ENCODE measurements at places on chromosomes 5 and 9. TPM values are rescaled to one million over a fixed set of nuclear protein-coding genes. Genes with fewer than 3 reads are reported as not detected.

F12 gene
- total RNA-seq: 14.5 TPM

SOHLH1 gene
- not detected for total RNA-seq

DNA sequence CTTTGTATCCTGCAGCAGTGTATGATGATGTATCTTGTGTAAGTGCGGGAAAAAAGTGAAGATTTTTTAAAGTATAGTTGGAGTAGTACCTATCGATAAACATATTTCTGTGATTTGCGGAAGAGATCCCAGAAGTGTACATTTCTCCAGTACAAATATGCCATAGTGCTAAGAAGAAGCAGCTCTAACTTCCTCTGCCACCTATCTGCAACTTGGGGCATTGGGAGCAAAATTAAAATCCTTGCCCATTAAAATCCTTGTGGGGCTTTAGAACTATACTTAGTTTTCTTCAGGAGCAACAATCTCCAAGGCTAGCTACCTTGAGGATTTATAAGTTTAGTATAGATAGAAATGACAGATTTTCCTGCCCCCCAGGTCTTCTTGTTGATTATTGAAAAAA, 123.7 kb downstream of the VCAN start:
- H3K4me1 ChIP-seq: no peaks in the 10 kb centered on the region
- H3K36me3 ChIP-seq: no peaks in the 10 kb centered on the region
- H3K27ac ChIP-seq: no peak overlapping the region
- DNase-seq: no peak

DNA sequence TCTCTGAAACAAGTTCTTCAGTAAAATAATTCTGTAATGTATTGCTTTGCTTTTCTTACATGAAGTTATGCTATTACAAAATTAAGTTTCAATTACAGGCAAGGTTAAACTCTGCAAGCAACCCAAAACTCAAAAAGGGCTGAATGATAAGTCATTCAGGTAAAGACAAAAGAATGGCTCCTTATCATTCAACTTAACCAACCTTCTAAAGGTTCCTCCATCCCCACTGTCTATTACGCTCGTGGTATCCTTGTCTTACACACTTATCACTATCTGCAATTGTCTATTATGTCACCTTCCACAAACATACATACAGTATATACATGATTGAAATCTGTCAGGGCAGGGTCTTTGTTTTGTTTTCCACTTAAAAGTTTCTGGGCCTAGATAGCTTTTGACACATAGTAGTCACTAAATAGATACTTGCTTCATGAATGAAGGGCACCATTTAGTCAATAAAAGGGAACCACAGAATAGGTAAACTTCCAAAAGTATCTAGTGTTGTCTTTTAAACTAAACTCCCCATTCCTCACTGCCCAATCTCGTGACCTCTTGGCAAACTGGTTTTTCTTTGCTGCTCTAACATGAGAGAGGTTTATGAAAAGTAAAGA, 6.9 kb downstream of the RPL37 start:
- no peak overlapping the region for H3K4me3 ChIP-seq
- no peaks in the 10 kb centered on the region for H3K27me3 ChIP-seq
- peaks cover 67% of the 10 kb centered on the region for H3K36me3 ChIP-seq

DNA sequence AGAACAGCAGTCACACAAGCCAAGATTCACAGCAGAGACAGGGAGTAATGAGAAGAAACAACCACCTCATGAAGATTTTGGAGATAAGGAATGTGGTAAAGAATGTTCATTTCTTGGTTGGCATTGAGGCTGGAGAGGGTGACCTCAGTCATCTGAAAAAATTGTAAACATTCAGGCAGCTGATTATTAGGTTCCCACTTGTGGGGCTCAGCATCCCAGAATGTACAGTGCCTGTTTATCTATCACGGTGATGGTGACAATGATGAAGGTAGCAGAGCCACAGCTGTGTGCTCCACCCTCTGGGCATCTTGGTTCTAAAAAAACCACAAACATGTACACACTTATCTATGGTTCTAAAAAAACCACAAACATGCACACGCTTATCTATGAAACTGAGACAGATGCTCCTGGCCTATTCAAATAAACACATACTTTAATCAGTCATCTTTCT, 143.9 kb upstream of the MOCS2 start:
- no peaks in the 10 kb centered on the region for H3K36me3 ChIP-seq
- H3K4me1 ChIP-seq: peaks cover 12% of the 10 kb centered on the region
- peak; percentile 51 for DNase-seq
